Immature natural killer cell (primary cell): ENCODE measurements at places on chromosomes 1 and 21.

DNA sequence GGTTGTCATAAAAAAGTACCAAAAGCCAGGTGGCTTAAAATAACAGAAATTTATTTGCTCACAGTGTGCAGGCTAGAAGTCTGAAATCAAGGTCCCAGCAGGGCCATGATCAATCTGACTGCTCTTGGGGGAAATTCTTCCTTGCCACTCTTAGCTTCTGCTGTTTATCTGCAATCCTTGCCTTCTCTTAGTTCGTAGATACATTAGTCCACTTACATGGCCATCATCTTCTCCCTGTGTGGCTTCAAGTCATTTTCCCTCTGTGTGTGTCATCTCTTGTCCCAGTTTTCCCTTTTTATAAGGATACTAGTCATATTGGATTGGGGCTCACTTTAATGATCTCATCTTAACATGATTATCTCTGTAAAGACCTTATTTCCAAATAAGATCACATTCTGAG, 124.0 kb upstream of the NCAM2 start:
- no peak overlapping the region for H3K4me3 ChIP-seq
- DNase-seq, result no peak
- H3K27me3 ChIP-seq, result peaks cover 2% of the 10 kb centered on the region
- no peaks in the 10 kb centered on the region for H3K4me1 ChIP-seq
- H3K36me3 ChIP-seq, result no peaks in the 10 kb centered on the region

DNA sequence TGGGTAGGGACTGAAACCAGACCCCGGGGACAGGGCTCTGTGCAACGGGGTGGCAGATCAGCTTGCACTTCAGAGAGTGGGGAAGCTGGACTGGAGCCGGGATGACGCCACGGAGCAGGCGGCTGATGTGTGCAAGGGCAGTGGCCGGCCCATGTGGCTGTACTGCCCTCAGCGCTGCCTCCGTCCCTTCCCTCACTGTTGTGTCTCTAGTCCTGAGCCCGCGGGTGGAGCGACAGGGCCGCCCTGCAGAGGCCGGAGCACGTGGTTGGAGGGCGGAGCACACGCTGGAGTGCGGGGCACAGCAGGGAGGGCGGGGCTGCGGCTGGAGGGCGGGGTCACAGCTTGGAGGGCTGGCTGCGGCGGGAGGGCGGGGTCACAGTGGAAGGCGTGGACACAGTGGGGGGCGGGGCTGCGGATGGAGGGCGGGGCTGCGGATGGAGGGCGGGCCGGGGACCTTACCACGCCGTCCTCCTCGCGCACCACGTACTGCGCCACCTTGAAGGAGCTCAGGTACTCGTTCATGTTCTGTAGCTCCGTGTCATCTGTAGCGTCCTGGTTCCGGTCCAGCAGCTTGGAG, 52.4 kb downstream of the CHD5 start:
- no peaks in the 10 kb centered on the region for H3K36me3 ChIP-seq
- DNase-seq, result peak; percentile 67
- peaks cover 5% of the 10 kb centered on the region for H3K27me3 ChIP-seq
- no peak overlapping the region for H3K27ac ChIP-seq
- H3K4me3 ChIP-seq, result peak overlapping the region; percentile 30
- peaks cover 10% of the 10 kb centered on the region for H3K4me1 ChIP-seq

GRCh38 chr1:183873642-183874041, 68.7 kb downstream of the RGL1 start:
- H3K27ac ChIP-seq, result no peak overlapping the region
- no peaks in the 10 kb centered on the region for H3K4me1 ChIP-seq
- no peak overlapping the region for H3K4me3 ChIP-seq
- no peaks in the 10 kb centered on the region for H3K36me3 ChIP-seq

DNA sequence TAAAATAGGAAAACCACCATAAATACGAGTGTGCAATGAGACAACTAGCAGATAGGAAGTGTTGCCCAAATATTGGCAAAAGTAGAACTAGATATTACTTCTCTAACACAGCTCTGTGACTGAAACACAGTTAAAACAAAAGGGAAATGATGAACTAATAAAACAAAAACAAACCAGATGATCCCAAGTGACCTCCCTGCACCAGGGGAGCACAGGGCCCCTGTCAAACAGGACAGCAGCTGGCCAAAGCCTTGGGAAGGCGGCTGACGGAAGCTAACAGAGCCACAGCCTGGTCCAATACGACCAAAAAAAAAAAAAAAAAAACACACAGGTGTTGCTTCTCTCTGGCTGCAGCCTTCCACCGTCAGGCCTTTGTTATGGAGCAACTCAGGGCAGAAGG, 17.8 kb downstream of the ZBTB17 start:
- H3K36me3 ChIP-seq, result peaks cover 4% of the 10 kb centered on the region
- H3K27ac ChIP-seq, result no peak overlapping the region
- DNase-seq, result no peak

- no peak for DNase-seq
- H3K36me3 ChIP-seq, result no peaks in the 10 kb centered on the region
- H3K27ac ChIP-seq, result no peak overlapping the region
- no peak overlapping the region for H3K4me3 ChIP-seq
Measured at GRCh38 chr21:38494251-38494642, 4.0 kb downstream of the ERG start.

GRCh38 chr1:216627252-216627651, 96.0 kb downstream of the ESRRG start:
- H3K36me3 ChIP-seq, result peaks cover 3% of the 10 kb centered on the region
- no peak overlapping the region for H3K27ac ChIP-seq
- DNase-seq, result no peak

- DNase-seq, result no peak
- H3K4me1 ChIP-seq, result no peaks in the 10 kb centered on the region
- H3K36me3 ChIP-seq, result no peaks in the 10 kb centered on the region
- H3K27ac ChIP-seq, result no peak overlapping the region
- peaks cover 6% of the 10 kb centered on the region for H3K27me3 ChIP-seq
- H3K4me3 ChIP-seq, result no peak overlapping the region
Measured at GRCh38 chr1:34656731-34657130, 98.1 kb upstream of the GJB5 start.
